ENCODE measurements at places on chromosomes 12 and 14.

DNA sequence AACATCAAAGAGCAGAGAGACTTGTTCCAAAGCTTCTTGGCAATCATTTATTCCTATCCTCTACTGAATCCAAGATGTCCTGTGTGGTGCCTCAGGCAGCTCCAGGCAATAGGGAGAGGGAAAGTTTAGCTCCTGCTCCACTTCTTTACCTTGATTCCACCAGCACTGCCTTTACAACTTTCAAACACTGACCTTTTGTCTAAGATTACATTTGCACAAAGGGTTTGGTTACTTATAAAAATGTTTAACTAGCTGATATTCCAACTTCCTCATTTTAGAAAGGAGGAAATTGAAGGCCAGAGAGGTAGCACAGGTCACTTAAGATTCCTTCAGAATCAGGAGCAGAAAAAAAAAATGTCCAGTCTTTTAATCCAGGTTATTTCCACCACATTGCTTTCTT lies 192.7 kb downstream of the BTG1 start:
- no peak for DNase-seq

DNA sequence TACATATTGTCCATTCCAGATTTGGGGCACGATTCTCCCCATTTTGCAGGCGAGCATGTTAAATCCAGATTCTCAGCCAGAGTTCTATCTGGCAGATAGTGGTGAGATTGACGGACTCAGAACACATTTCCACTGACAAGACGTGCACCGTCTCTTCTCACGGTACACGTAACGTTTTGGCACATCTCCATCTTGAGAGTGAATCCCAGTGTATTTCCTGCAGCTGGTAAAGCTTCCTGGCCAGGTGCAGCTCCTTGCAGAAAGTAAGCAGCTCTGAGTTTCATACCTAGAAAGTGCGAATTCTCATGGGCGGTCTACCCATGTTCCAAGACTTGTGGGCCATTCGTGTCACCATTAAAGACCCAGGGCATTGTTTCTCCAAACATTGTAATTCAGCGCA lies 102.6 kb downstream of the TSPAN9 start:
- DNase-seq: no peak

DNA sequence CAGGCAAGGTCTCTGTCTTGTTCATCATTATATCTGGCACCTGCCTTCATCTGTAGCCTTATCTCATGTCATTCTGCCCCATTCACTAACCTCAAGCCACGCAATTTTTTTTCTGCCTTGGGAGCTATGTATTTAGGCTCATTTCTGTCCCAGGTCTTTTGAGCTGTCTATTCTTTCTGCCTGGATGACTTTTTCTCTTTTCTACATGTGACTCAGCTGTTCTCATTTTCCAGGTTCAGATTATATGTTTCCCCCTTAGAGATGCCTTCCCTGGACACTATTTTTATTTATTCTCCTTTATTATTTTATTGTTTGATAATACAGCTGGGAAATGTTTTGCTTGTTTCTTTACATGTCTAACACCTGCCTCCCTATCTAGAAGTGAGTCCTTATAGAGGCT lies 737.4 kb upstream of the TBX3 start:
- no peak for DNase-seq

DNA sequence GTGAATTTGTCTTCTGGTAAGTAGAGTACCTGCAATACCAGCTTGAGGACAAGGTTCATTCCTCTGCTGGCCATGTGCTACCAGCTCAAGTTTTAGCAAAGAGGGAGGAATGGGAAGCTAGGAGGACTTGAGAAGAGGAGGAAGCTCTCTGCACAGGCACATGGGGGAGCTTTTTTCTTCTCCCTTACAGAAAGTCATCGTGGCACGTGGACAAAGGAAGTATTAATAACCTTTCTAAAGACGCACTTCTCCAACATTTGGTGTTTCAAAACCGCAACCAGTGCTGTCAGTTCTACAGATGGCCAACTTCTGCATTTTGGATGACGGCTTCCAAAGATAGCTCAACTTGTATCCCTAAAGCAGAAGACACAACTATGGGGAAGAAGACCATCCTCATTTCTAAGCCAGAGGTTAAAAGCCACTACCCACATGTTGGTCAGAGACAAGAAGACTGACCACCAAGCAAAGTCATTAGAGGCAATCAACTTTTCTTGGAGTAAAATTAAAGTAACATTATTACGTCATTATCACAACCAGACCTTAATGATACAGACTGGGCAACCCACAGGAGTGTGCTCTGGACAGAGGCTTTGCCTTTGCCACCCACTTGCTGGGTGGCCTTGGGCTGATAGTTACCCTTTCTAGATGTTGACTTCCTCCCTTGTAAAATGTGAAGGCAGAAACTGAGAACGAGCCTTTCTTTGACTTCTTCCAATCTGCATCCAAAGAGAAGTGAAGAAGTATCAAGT lies 12.3 kb upstream of the TMED10 start:
- peak; percentile 27 for DNase-seq

DNA sequence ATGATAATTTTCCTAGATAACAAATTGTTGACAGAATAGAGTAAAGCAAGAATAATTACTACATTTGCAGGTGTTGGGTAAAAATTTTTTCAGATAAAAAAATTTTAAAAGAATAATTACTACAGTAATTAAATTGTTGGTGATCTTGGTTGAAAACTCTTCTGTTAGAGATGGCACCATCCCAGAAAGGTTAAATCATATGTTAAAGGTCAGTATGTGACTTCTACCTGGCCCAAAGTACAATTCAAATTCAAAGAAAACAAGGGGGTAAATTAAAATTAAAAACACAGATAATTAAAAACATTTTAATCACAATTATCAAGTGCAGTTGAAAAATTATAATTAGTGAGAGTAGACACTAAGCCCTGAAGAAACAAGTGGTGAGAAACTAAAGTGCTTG lies 18.1 kb upstream of the PIK3C2G start:
- DNase-seq: no peak

DNA sequence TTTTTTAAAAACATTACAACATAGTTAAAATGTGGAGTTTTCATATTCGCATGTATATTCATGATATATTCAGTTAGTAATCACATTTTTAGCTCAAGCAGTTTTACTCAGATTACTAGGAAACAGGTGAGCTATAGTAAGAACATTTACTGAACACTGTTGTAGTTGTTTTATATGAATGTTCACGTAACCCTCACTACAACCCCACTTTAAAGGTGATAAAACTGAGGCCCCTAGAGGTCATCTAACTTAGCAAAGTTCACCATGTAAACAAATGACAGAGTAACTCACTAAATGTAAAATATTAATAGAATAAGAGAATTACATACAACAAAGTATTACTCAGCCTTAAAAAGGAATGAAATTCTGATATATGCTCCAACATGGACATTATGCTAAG lies 26.0 kb downstream of the RPAP3 start:
- no peak for DNase-seq

GRCh38 chr12:91973813-91974212 lies 171.8 kb downstream of the BTG1 start:
- no peak for DNase-seq

- DNase-seq: no peak
Measured at GRCh38 chr12:118480235-118480634, 103.9 kb downstream of the SUDS3 start.

- peak; percentile 63 for DNase-seq
Measured at GRCh38 chr14:24246765-24247212, 4.4 kb upstream of the TINF2 start.

GRCh38 chr12:30599608-30600007 lies 96.1 kb downstream of the IPO8 start:
- DNase-seq: no peak

GRCh38 chr14:62667421-62667914 lies 377.8 kb downstream of the KCNH5 start:
- DNase-seq: no peak

DNA sequence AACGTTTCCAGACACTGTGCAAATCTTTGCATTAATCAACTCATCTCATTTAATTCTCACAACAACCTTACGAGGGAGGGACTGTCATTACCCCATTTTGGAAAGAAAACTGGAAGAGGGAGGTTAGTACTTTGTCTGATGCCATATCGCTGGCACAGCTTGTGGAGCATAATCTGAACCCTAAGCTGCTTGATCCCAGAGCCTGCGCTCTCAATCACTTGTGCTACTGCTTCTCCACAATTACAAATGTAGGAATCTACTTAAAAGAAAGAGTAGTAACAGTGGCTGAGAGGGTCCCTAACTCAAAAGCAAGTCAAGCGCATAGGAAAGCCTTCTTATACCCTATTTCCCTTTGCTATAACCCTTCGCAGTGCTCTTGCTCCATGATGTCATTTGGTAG lies 3.2 kb downstream of the EFS start:
- DNase-seq: no peak

GRCh38 chr14:64812412-64812811 lies 67.3 kb downstream of the SPTB start:
- DNase-seq: peak; percentile 51

DNA sequence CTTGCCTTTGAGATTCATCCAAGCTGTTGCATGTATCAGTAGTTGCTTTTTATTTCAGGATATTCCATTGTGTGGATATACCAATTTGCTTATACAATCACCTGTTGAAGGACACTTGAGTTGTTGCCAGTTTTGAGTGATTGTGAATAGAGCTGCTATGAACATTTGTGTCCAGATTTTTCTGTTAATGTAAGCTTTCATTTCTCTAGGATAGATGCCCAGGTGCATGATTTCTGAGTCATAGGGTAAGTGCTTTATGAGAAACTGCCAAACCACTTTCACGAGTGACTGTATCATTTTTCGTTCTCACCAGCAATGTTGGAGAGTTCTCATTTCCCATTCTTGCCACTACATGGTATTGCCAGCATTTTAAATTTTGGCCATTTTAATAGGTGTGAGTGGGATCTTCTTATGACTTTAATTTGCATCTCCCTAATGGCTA lies 434.6 kb upstream of the RGS6 start:
- no peak for DNase-seq

DNA sequence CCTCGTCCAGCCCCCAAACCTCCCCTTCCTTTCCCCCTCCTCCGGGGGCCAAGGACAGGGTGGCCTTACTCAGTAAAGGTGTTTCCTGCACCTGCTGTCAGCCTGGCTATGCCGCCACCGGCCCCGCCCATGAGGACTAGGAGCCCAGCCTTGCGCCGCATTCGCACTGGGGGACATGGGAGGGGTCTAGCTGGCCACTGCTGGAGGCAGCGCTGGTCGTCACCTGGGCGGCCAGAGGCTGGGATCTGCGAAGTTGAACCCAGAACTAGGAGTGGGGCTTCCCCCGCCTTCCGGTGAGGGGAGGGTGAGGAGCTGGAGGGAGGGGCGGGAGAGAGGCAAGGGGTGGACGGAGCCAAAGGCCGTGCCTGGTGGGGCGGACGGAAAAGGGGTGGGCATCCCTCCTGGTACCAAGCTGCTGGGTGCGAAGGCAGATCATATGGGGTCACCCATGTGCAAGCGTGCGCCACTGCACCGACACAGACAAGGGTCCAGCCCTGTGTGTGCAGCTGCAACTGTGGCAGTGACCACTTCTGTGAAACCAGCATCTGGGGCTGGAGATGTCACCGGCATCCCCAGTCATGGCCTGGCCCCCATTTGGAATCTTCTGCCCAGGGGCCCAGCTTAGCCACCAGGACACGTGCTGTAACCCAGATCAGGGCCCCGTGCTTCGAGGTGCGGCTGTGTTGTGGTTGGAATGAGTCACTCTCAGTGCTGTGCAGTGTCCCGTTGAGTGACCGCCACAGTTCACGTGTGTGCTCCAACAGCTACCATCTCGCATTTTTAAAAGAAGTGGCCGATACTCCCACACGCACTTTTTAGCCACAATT lies 8.5 kb downstream of the AMN start:
- DNase-seq: no peak

- no peak for DNase-seq
Measured at GRCh38 chr14:31291210-31291609, 83.6 kb upstream of the HECTD1 start.

DNA sequence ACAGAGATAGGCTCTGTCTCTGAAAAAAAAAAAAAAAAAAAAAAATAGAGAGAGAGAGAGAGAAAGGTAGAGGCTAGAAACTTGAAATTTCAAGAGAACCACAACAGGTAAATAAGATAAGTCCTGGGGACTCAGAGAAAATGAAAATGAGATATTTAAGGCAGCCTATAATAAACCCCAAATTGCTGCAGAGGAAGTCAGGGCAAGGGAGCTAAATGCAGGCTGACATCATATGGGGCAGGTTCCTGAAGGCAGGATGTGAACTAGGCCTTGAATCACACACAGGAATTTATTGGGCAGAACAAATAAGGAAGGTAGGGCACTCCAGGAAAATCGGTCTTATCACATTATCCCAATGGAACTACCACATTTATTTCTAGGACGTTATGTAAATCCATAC lies 54.9 kb upstream of the NUDT4 start:
- DNase-seq: no peak

GRCh38 chr12:47023311-47023710 lies 56.1 kb upstream of the PCED1B start:
- no peak for DNase-seq

- DNase-seq: no peak
Measured at GRCh38 chr14:51473808-51474565, 177.7 kb upstream of the FRMD6 start.

GRCh38 chr12:94532490-94533422 lies 73.1 kb upstream of the CEP83 start:
- peak; percentile 71 for DNase-seq

DNA sequence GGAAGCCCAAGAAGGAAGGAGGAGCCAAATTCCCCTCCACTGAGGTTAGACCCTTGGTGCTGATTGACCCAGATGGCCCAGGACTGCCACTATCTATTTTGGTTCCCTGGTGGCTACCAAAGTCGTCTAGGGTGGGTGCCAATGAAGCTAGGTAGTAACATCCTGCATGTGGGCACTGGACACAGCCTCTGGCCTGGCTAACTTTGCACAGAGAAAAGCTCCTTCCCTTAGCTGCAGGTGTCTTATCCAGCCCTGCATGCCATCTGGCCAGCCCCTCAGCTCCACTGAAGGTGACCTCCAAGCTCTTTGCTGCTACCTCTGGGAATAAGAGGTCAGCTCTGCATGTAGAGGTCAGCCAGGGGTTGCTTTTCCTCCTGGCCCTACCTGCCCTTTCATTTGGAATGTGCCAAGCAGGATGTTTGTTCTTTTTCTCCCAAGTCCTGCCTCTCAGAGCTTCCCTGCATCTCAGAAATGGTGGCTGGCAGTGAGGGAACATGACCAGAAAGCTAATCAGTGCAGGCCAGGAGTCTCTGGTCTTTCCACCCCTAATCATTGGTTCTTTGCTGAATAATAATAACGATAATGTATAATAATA lies 34.0 kb downstream of the JDP2 start:
- no peak for DNase-seq
